ENCODE measurements at places on chromosomes 11 and 22. TPM values are rescaled to one million over a fixed set of nuclear protein-coding genes. Genes with fewer than 3 reads are reported as not detected.
A peak's percentile ranks its signal among the peaks of the same experiment; 100 is the strongest.

- no peak overlapping the region for H3K27ac ChIP-seq
- no peaks in the 10 kb centered on the region for H3K4me1 ChIP-seq
- H3K36me3 ChIP-seq: no peaks in the 10 kb centered on the region
- H3K27me3 ChIP-seq: peaks cover 15% of the 10 kb centered on the region
- DNase-seq: no peak
These were observed 175.1 kb downstream of the LRRC4C start for GRCh38 chr11:41284354-41284753.

DNA sequence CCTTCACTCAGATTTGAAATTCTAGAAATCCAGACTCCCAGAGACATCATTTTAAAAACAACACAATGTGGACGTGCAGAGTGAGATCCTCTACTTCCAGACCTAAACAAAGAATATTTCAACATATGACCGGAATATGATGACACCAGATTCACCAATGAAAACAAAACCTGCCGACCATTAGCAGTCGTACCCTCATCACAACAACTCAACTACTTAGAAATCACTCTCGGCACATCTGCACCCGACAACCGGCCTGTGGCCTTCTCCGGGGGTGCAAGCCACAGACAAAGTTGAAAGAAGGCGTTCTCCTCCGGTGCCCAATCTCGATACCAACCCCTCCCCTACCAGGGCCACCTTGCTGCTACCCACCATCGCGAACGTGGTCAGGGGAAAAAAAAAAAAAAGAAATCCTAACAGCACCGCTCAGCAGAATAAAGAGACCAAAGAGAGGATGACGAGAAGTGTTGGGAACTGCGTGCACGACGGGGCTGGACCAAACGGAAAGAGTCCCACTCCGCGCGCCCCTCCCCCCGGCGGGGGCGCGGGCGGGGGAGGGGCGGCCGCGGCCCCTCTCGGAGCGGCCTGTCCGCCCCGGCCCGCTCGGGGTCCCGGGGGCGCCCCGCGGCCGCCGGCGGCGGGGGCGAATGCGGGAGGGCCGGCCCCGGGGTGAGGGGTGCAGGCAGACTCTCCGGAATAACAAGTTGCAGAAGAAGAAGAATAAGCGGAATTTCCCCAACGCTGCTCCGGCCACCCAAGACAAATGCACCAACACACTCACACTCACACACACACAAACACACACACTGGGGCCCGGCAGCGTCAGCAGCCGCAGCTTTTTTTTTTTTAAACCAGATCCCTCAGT lies 1.7 kb downstream of the PHF21A start:
- H3K4me3 ChIP-seq: peak overlapping the region; percentile 38
- H3K36me3 ChIP-seq: 0 out of 2 replicates have a peak, but pooled peaks cover 3% of the 10 kb centered on the region
- H3K27me3 ChIP-seq: no peaks in the 10 kb centered on the region

DNA sequence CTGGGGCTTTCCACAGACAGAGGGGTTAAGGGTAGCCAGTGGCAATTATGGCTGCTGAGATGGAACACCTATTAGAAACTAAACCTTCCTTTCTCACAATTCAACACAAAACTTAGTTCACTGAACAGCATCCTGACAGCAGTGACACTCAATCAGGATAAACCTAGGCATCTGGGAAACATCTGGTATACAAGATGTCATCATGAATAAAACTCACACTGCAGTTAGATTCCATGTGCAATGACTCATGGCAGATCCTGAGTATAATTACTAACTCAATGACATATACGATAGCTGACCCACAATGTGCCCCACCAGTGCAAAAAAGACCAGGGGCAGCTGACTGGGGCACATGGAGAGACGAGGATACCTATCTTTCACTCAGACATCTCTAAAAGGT lies 17.7 kb downstream of the RBFOX2 start:
- no peak overlapping the region for H3K4me3 ChIP-seq
- peaks cover 24% of the 10 kb centered on the region for H3K4me1 ChIP-seq
- DNase-seq: peak; percentile 57
- H3K27me3 ChIP-seq: no peaks in the 10 kb centered on the region

- H3K27ac ChIP-seq: no peak within 1 kb of the TSS
- DNase-seq: no peak
These were observed at the start of gene TMEM25 for GRCh38 chr11:118530683-118531596. TSS of gene TMEM25 (plus strand) at chr11:118531192. CDS start at chr11:118531802, 610 bp downstream.

GRCh38 chr11:8331767-8332166 lies 68.1 kb upstream of the LMO1 start:
- peaks cover 3% of the 10 kb centered on the region for H3K4me1 ChIP-seq
- no peak for DNase-seq
- H3K27me3 ChIP-seq: no peaks in the 10 kb centered on the region
- no peak overlapping the region for H3K4me3 ChIP-seq
- no peak overlapping the region for H3K27ac ChIP-seq
- no peaks in the 10 kb centered on the region for H3K36me3 ChIP-seq

DNA sequence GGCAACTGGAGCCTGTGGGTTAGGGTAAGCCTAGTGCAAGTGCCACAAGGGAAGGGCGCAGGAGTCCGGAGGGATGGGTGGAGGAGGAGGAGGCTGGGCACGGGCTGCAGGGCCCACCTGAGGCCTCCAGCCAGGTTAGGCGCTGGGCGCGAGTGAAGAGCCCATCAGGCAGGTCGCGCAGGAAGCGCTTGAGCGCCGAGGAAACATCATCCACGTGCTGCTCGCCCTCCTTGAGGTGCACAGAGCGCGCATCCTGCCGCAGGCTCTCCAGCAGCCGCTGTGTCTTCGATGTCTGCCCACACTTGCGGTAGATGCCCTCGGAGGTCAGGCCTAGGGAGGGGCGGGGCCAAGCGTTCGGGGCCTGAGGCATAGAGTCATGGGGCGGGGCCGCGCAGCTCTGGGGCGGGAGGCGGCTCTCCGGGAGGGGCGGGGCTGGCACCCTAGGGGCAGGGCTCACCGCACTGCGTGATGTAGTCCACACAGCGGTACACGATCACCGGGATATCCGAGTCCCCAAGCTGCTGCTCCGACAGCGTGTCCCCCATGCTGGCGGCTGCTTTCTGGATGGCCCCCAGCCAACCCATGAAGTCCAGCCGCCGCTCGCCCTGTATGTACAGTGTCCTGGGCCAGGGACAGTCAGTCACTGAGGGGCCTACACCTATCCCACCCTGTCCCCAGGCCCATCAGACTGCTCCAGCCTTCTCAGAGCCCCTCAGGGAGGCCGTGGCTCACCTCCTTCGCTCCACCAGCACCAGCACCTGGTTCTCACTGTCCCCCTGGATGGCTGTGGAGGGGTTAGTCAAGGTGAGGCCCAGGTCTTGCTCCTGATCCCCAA lies 22.9 kb upstream of the PDE2A start:
- no peak for DNase-seq
- no peaks in the 10 kb centered on the region for H3K27me3 ChIP-seq
- no peak overlapping the region for H3K4me3 ChIP-seq
- no peaks in the 10 kb centered on the region for H3K4me1 ChIP-seq
- H3K27ac ChIP-seq: no peak overlapping the region
- 0 out of 2 replicates have a peak, but pooled peaks cover 5% of the 10 kb centered on the region for H3K36me3 ChIP-seq

GRCh38 chr22:20107471-20107901 lies 8.4 kb upstream of the RANBP1 start:
- H3K27ac ChIP-seq: no peak overlapping the region
- peaks cover 100% of the 10 kb centered on the region for H3K36me3 ChIP-seq

Gene GAS2L1
- total RNA-seq: 10.4 TPM

Gene CCDC81
- 18.2 TPM for total RNA-seq

Gene OR51E1
- 0.13 TPM for total RNA-seq

Gene CAPN5
- 8.7 TPM for total RNA-seq

Gene BATF2
- total RNA-seq: not detected

Gene CELSR1
- total RNA-seq: 1.1 TPM

Gene OR51B4
- total RNA-seq: not detected

Gene SGSM1
- total RNA-seq: not detected

Gene RBX1
- 105 TPM for total RNA-seq

Gene EP300
- 17.2 TPM for total RNA-seq
